ENCODE measurements at places on chromosomes 2 and 18. TPM values are rescaled to one million over a fixed set of nuclear protein-coding genes. Genes with fewer than 3 reads are reported as not detected.

- no peak for DNase-seq
Observed at GRCh38 chr18:76405280-76405679, 89.8 kb downstream of the ZNF516 start.

DNA sequence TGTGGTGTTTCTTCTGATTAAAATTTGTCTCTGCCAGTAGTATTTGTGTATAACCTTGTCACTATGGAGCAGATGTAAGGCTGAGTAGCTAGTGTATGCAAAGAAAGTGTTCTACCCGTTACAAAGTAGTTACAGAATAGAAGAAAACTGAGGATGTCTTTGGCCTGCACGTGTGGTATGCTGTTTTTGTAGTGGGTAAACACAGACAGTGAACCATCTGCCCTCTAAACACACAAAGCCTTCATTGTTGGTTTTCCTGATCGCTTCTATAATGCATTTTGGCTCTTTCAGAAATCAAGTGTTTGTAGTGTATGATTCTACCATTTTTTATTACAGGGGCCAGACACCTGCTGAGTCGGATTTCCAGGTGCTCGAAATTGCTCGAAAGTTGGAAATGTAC, 61.5 kb downstream of the FARP2 start:
- DNase-seq: no peak

- no peak for DNase-seq
Observed at GRCh38 chr2:186422226-186422625, 63.8 kb upstream of the ZC3H15 start.

DNA sequence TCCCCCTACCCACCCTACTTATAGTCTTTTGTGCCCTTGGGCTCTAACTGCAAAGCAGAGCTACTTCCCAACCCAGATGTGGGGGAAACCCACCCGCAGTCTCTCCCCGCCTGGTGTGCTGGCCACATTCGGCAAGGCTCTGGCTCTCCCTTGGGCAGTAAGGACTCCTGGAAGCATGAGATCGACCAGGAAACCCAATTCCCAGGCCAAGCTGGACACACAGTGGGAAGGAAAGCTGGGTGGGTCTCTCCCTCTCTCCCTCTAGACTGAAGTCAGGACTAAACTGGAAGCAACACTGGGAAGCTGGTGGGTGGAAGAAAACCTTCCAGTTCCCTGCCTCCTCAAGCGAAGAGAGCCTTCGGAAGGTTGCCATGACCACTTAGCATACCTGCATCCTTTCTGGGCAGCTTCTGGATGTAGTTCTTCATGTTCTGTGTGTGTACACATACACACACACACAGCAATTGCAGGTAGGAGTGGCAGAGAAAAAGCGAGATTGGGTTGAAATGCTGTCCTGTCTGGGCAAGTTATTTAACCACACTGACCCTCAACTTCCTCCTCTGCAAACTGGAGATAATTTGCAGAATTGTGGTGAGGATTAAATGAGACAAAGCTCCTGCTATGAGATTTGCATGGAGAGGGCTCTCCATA, 33.9 kb downstream of the ZBTB7C start:
- DNase-seq: no peak

DNA sequence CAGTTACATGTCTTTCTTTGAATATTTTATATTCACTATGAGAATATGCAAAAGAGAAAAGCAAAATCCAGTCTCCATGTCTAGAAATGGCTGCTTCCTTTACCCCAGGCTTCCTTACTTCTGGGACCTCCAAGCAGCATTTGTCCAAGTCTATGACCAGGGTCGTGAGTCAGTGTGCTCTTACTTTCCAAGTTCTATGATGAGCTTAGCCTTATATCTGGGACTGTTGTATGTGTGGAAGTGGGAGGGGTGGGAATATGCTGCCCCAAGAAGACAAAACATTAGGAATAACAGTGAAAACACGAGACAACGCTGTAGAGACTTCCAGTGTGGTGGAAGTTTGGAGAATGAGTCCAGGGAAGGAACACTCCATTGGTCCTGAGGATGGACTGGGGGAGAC, 21.2 kb upstream of the CHRNA1 start:
- DNase-seq: no peak

DNA sequence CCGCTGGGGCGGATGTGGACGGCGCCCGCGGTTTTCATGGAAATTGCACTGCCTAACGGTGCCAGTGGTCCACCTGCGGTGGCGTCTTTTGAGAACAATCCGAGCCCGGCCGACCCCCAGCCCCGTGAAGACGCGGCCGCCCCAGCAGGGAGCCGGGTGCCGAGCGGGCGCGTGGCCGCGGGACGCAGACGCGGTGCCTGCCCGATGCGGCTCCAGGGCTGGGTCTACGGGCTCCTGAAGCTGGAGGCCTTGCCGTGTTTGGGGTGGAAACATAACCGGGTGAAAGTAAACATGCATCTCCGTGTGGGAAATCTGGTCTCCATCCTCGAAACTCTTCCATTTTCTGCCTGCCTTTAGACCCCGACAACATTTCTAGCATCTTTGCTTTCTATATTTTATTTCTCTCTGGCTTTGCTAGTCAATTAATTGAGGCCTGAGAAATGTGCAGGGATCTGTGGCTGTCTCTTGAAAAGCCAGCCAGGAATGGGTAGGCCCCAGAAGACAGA, 572 bp downstream of the INPP4A start:
- no peak for DNase-seq

DNA sequence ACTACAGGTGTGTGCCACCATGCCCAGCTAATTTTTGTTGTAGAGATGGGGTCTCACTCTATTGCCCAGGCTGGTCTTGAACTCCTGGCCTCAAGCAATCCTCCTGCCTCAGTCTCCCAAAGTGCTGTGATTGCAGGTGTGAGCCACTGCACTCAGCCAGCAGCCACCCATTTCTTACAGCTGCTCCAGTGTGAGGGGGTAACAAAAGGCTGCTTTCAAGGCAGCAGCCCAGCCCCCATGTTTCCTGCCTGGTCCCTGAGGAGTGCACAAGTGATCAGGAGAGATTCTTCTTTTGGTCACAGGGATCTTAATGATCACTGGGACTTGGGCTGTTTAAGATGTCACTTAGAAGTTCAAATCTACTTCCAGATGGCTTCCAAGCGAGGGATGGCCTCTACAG, 15.2 kb upstream of the CXCR4 start:
- no peak for DNase-seq

- no peak for DNase-seq
Observed at GRCh38 chr2:132804051-132804450, 134.0 kb upstream of the LYPD1 start.

DNA sequence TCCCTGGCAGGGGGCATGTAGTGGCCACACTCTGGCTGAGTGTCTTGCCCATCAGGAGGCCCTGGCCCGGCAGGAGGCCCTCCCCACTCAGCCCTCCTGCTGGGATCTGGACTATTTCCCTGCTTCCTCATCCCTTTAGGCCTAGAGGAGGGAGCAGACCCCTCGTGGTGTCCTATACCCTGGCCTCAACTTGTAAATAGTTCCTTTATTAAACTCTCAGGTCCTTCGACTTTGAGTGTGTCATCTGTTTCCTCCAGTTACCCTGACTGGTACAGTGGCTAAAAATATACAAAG, 166.7 kb upstream of the GLI2 start:
- no peak for DNase-seq

DNA sequence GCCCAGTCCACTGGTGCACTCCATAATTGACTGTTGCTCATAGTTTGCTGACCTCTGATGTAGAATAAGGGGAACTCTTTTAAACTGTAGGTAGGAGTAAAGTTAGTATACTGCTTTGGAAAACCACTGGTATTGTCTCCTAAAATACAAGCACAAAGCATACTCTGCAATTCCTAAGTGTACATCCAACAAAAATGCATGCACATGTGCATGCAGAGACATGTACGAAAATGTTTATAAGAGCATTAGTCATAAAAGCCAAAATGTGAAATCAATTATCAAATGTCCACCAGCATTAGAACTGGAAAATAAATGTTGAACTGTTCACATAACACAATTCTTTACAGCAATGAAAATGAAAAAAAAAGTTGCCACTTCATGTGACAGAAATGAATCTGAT, 39.8 kb upstream of the DDX18 start:
- no peak for DNase-seq

- DNase-seq: no peak
Observed at GRCh38 chr2:169189132-169189531, 119.8 kb downstream of the DHRS9 start.

- no peak for DNase-seq
Observed at GRCh38 chr18:23336101-23336500, 117.0 kb upstream of the RIOK3 start.

GRCh38 chr2:152630466-152630865, 86.8 kb downstream of the PRPF40A start:
- DNase-seq: no peak

OTOS gene
- total RNA-seq: not detected

HOXD11 gene
- not detected for total RNA-seq

LOXHD1 gene
- total RNA-seq: 0.14 TPM

KLF11 gene
- 7.5 TPM for total RNA-seq

CD8B2 gene
- 0.76 TPM for total RNA-seq

All from activated naive CD4-positive, alpha-beta T cell treated with anti-CD3 and anti-CD28 coated beads, Interleukin-2, amount 50 U/mL, for 72 hours (primary cell).